ENCODE measurements at places on chromosomes 4 and X.

GRCh38 chr4:124437853-124438495, 274.6 kb downstream of the ANKRD50 start:
- DNase-seq, result no peak

- no peak for DNase-seq
Observed at GRCh38 chrX:136780763-136781162, at the start of gene ARHGEF6. Gene ARHGEF6 (minus strand): TSS chrX:136780932. CDS start chrX:136780882, 50 bp downstream.

GRCh38 chr4:16194214-16194613, 32.1 kb downstream of the TAPT1 start:
- no peak for DNase-seq

- no peak for DNase-seq
Observed at GRCh38 chr4:90122355-90122748, 4.8 kb upstream of the CCSER1 start.

DNA sequence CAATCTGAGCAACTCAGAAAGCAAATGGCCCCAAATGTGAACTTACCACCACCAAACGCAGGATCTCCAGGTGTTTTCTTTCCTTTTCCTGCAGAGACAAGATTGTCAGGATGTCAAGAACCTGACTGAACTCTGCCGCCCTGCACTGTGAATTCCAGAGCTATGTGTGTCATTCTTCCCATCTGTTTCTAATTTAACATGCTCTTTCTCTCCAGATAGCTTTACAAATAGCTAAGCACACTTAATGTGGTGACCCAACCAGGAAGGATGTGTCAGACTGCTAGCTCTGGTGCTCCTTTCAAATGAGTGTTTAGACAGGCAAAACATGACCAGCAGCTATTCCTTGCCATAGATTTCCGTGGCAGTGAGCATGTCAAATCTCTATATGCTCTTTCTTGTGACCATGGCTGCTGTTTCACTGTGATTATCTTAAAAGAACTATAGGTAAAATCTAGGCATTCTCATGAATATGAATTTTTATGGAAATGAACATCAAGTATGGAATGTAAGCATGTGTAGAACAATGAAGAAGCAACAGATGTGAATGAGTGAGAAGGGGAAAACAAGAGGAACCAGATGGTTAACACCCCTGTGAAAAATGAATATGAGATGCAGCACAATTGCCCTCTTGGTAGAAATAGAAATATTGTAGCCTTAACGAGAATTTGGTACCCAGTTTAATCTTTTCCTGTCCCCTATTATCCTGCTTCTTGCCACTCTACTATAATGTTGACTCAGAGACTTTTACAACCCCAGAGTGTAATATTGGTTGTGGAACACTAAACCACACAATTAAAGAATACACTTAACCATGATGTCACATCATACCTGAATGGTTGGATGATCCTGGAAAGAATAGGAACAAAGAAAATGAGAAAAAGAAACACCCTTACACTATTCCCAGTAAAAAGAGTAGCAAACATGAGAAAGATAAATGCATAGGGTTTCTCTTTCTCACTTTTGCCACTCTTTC, 247.8 kb upstream of the DKK2 start:
- DNase-seq, result peak; percentile 73

DNA sequence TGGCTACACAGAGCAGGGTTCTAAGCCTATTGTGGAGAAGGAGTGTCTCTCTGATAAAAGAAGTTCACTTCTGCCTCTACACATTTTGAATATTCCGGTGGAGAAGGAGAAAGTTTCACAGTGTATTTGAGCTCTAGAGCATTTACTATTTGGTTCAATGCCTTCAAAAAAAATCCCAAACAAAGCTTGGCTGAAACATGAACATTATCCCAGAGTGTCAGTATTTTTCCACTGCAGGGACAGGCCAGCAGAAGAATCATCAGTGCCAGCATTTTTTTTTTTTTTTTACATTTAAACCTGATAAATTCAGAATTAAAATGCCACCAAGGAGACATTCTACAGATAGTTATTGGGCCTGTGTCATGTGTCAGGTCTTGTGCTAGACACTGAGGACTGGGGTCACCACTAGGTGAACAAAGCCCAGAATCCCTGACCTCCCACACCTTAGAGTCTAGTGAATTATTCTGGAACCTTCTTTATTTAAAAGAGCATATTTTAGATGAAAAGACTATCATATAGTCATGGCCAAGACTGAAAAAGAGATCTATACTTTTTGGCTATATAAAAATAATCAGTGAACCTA, 48.0 kb upstream of the NAP1L5 start:
- DNase-seq, result no peak
